Activated CD4-positive, alpha-beta T cell treated with anti-CD3 and anti-CD28 coated beads for 36 hours (primary cell): ENCODE measurements at places on chromosomes 3 and 15.

- DNase-seq: no peak
Measured at GRCh38 chr15:44298878-44299277, 10.4 kb downstream of the GOLM2 start.

GRCh38 chr3:179113903-179114302 is 34.3 kb upstream of the PIK3CA start:
- no peak for DNase-seq

DNA sequence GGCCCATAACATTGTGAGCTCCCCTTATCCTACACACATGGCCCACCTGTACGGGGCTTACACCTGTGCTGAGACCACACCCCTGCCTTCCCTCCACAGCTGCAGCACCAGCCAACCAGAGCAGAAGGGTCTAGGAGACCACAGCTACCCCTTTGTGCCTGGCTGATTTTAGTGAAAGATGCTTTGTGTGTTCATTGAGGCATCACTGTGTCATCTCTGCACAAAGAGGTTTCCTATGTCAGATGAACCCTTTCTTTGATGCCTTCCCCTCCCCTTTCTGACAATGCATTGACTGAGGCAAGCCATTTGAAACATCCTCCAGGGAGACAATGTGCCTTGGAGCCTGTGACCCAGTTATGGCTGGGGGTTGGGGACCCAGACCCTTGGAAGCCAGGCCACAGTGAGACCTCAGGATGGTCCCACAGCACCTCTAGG is 54.9 kb upstream of the SLC7A14 start:
- DNase-seq: no peak

DNA sequence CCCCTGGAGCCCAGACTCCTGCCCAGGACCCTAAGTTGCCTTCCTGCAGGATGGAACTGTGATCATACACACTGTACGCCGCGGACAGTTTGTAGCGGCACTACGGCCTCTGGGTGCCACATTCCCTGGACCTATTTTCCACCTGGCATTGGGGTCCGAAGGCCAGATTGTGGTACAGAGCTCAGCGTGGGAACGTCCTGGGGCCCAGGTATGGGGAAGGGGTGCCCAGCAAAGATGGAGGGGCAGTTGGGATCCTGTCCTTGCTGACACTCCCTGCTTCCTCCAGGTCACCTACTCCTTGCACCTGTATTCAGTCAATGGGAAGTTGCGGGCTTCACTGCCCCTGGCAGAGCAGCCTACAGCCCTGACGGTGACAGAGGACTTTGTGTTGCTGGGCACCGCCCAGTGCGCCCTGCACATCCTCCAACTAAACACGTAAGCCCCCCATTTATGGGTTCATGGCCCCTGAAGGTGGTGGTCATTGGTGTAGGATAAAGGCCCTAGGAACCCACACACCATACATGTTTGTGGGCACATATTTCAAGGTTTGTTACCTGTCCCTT is 28.8 kb downstream of the NBEAL2 start:
- DNase-seq: no peak

DNA sequence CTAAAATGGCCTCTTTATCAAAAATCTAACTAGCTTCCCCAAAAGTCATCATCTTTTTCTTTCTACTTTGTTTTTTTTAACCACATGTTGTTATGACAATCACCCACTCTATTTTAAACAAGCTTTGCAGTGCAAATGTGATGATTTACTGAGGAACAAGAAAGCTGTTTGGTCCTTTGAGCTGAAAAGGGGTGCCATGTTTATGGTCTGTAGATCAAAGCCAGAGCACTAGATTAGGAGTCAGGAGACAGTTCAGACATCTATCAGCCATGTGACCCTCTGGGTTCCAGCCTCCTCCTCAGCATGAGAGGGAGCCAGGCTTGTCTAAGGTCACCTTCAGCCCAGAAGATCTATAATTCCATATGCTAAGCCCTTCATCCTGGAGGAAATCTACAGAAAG is 65.9 kb downstream of the RPL22L1 start:
- DNase-seq: no peak

- no peak for DNase-seq
Measured at GRCh38 chr3:186976837-186977750, 46.8 kb downstream of the ST6GAL1 start.

DNA sequence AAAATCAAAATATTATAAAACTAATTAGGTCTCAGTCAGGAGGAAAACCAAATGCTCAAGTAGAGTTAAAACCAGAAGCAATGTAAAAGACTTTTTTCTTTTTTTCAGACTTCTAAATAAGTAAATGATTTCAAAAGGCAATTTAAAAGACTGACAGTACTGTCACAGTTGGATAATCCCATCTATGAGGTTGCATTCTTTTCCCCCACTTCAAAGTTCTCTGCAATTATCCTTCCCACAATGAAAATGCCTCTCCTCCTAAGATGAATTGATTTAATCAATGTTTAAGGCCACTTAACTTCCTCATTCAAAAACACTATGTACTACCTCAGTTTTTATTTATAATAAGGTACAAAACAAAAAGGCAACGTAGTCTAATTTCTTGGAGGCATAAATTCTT is 8.1 kb downstream of the MRPL3 start:
- no peak for DNase-seq

DNA sequence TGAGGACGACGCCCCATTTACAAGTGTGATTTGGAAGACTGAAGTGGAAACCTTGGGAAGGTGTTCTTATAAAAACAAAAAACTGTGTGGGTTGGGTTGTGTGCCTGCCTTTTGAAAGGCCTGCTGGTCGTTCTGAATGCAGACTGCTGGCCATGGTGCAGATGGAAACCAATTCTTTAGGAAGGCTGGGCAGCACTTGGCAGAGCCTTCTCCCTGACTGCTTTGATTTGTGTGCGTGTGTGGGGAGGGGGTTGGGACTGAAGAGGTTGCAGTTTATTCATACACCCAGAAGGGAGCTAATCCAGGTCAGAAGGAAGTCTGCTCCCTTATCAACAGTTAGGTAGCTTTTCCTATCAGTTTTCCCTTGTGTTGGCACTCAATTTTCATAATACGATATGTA is 288.7 kb downstream of the SOX2 start:
- DNase-seq: no peak

GRCh38 chr15:69164807-69165636 is 4.6 kb downstream of the GLCE start:
- no peak for DNase-seq

DNA sequence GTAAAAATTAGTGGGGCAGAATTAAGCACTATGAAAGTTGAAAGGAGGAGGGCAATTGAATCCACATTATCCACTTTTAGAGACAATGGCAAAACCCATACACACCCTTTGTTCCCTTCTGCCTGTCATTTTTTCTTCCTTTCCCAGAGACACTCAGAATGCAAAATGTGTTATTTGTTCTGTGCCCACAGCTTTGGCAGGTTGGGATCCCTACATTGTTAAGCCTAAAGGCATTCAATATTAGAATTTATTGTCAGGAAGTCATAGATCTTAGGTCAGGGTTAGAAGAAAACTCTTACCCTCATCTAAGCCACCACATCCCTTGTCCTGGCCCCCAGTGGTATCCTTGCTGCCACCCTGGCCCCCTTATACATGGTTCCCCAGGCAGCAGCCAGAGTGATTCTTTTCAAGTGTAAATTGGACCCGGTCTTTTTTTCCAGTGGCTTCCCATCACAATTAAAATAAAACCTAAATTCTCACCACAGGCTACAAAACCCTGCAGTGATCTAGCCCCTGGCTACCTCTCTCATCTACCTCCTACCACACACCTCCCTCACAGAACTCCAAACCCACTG is 470.1 kb upstream of the ATP11B start:
- DNase-seq: no peak

DNA sequence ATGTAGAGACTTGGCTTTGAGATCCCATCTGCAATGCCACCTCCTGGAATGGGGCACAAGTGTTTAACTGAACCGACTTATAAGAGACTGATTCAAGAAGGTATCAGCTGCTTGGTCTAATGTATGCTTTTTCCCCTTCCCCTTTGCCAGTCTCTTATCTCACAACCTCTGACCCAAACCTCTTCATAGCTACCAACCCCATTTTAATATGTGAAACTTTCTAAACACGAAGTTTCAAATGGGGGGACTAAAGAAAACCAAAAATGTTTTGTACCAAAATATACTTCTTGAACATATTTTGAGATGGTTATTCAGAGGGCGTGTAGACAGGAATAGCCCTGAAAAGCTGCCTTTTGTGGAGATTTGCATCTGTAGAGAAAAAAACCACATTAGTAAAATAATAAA is 73.1 kb downstream of the OXSM start:
- no peak for DNase-seq

- DNase-seq: no peak
Measured at GRCh38 chr15:58698887-58699641, 50.4 kb downstream of the ADAM10 start.

DNA sequence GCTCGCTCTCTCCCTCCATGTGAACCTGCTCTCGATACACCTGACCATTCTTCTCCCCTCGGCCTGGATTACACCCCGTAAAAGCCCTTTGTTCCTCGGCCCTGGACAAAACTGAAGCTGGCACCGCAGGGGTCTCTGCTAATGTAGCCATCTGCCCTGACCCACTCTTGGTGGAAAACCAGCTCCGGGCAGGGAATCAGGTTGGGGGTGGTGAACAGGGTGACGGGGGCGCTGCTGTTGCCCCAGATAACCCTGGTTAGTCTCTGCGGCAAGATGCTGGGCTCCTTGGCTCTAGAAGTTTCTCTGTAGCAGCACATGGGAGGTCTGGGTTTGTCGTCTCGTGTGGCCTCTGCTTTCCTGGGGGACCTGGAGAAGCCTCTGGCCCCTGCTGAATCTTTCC is 86.4 kb downstream of the WNT7A start:
- DNase-seq: no peak

DNA sequence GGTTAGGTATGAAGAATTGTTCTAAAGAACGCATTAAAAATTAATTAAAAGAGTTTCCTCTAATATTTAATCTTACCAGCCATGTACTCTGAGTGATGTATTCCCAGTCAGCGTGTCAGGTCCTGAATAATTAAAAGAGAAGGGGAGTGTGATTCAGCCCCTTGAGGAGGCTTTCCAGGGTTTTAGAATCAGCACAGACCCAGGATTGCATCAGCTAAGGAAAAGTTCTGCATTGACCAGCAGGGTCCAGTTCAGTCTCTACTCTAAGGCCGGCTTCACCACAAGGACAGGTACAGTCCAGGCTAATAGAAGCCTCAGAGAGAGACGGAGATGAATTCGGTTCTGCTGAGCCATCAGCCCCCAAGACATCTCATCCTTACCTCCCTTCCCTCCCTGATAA is 499.5 kb upstream of the PROK2 start:
- DNase-seq: no peak

DNA sequence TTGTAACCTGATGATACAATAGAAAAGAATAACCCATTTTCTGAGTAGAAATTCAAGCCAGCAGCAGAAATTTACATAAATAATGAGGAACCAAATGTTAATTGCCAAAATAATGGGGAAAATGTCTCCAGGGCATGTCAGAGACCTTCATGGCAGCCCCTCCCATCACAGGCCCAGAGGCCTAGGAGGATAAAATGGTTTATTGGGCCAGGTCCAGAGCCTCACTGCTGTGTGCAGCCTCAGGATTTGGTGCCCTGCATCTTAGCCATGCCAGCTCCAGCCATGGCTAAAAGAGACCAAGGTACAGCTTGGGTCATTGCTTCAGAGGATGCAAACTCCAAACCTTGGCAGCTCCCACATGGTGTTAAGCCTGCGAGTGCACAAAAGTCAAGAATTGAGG is 352.1 kb upstream of the MEIS2 start:
- DNase-seq: no peak

- no peak for DNase-seq
Measured at GRCh38 chr15:77685082-77685815, 52.5 kb upstream of the LINGO1 start.

DNA sequence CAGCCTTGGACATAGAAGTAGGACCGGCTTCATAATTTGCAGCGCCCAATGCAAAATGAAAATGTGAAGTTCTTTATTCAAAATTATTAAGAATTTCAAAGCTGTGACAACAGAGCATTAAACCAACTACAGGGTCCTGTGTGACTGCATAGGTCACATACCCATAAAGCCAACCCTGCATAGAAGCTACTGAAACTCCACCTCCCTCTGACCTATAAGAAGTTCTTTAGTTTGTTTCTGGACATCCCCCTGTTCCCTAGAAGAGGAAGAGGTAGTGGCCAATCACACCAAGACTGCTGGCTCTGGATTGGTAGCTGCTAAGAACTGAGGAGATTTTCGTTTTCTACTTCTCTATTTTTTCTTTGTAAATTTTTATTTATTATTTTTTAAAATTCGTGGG is 9.0 kb upstream of the SELENOT start:
- DNase-seq: no peak

DNA sequence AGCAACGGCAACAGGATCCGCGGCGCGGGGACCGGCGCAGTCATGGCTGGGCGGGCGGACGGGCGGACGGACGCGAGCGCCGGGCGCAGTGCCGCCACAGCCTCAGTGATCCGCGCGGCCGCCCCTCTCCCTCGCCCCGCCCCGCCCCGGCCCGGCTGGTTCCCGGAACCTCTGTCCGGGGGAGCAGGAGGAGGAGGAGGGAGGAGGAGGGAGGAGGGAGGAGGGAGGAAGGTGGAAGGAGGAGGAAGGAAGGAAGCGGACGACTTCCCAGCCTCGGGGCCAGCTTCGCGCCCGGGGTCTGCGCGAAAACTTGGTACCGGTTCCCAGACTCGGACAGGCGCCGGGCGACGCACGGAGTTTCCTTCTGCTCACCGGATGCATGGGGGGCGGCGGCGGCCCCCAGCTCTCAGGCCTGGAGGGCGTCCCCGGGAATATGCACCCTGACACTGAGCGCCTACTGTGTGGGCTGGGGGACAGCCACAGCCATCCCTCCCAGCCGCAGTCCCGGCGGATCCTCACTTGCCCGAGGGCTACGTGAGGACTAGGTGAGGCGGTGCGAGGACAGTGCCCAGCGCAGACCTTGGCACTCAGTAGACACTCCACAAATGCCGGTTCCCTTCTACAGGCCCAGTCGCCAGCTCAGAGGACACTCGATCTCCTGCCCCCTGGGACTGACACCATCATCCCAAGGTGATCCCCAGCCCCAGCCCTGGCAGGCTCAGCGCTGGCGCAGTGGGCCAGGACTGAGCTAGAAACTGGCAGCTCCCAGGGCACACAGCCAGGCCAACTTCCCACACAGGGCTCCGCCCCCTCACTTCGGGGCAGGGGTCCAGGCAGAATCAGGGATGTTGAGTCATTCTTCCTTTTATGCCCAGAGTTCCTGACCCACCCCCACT is at the start of gene SHISA5:
Gene SHISA5, minus strand, starts transcription at position 124 of the 896 bp plus-strand sequence. Its CDS starts 80 bp downstream, at position 44.
- DNase-seq: peak; percentile 74

GRCh38 chr15:101028772-101029438 is 109.7 kb downstream of the LRRK1 start:
- DNase-seq: no peak

GRCh38 chr3:4827767-4828166 is 151.5 kb upstream of the BHLHE40 start:
- no peak for DNase-seq

- DNase-seq: no peak
Measured at GRCh38 chr3:39332525-39332924, 3.0 kb downstream of the CCR8 start.

GRCh38 chr3:27076815-27077630 is 292.2 kb downstream of the NEK10 start:
- DNase-seq: no peak

DNA sequence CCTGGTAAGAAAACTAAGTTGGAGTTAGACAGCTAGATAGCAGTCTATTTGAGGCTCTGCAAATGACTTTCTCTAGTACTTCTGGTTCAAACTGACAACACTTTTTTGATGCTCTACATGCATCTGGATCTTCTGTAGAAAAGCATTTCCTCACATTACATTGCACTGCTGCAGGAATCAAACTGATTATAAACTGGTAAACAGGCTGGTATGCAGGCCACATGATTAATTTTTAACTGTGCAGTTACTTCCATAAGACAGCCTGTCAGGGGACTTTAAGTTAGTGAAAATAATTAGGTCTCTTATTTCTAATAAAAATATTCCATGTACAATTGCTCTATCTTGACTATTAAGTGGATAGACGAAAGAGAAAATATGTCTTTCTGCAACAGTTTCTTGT is 550.0 kb upstream of the ALCAM start:
- DNase-seq: no peak
